ENCODE measurements at places on chromosomes 1 and 21.

DNA sequence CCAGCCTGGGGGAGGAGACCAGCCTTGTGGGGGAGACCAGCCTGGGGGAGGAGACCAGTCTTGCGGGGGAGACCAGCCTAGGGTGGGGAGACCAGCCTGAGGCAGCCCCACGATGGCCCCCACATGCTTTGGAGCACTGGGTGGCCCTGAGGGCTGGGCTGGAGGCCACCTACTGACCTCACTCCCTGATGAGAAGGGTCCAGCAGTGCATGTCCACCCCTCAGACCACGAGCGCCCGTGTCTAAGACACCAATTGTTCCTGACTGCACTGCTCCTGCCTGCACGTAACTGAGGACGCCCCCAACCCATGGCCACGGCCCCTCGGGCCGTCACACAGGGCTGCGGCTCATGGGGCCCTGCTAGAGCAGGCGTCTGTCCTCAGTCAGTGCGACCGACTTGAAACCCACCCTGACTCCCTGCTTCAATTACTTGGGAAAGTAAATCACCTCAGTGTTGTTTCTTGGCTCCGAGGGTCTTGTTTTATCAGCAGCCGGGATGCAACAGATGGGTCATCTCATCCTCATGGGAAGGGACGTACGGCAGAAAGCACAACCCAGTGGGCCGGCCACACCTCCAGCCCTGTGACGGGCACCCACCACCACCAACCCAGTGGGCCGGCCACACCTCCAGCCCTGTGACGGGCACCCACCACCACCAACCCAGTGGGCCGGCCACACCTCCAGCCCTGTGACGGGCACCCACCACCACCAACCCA, at the start of gene SPATC1L:
SPATC1L (minus strand) TSS at position 550 of the 715 bp plus-strand sequence. CDS start 1,643 bp downstream, outside the sequence.
- peak; percentile 14 for DNase-seq

- DNase-seq, result no peak
These were observed 304.8 kb downstream of the BRINP3 start for GRCh38 chr1:190172651-190173430.

- DNase-seq, result peak; percentile 50
These were observed 52.2 kb upstream of the ETS2 start for GRCh38 chr21:38753557-38753971.

DNA sequence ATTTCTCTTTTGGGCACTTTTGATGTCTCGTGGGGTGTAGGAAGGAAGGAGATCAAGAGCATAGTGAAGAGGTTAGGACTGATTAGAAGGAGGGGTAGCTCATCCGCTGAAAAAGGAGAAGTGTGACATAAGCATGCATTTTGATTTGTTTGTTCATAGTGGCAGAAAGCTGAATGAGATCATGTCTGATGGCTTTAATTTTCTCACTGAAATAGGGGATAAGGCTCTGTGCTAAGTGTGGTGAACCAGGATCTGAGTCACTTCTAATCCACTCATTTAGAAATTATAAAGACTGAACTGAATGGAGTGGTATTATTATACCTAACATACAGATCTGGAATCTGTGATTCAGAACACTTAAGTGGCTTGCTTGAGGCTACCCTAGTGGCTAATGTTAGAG, 344.5 kb downstream of the PDE4B start:
- DNase-seq, result peak; percentile 25

GRCh38 chr1:94332516-94332915, 85.7 kb upstream of the ABCD3 start:
- no peak for DNase-seq

DNA sequence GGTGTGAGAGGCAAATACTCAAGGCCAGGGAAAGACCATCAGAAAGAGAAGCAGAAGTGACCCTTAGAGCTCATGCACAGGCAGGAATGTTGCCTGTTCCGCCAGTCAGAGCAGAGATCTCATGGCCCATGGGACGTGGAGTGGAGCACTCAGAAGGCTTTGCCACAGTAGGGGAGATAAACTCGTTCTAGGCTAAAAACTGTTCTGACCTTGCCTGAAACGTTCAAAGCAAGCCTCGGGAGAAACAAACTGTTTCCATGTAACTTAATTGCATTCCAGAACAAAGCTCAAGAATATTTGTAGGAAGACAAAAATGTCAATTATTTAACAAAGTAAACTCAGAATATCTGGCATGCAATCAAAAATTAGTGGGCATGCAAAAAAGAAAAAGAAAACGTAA, 20.7 kb upstream of the SLC19A1 start:
- DNase-seq, result no peak

GRCh38 chr1:180674603-180675530, 43.0 kb downstream of the XPR1 start:
- no peak for DNase-seq

DNA sequence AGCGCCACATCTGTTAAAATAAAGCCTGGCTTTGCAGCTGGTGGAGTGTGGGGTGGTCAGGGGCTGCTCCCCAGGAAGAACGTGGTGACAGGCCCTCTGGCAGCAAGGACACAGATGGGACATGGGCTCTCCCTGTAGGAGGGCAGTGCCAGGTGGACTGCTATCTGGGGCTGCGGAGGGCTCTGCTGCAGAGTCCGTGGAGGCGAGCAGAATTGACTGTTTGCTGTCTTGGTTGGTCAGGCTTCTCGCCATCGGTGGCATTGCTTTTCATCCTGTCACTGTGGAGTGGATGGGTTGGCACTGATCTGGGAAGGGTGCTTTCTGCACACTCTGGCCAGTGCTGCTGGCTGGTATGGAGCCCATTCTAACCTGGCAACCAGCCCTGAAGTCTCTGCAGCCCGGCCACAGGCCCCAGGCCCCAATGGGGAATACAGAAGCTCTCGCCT, 103.0 kb downstream of the LAMC2 start:
- DNase-seq, result no peak

- no peak for DNase-seq
These were observed 18.7 kb downstream of the TRABD2B start for GRCh38 chr1:47978486-47978885.

DNA sequence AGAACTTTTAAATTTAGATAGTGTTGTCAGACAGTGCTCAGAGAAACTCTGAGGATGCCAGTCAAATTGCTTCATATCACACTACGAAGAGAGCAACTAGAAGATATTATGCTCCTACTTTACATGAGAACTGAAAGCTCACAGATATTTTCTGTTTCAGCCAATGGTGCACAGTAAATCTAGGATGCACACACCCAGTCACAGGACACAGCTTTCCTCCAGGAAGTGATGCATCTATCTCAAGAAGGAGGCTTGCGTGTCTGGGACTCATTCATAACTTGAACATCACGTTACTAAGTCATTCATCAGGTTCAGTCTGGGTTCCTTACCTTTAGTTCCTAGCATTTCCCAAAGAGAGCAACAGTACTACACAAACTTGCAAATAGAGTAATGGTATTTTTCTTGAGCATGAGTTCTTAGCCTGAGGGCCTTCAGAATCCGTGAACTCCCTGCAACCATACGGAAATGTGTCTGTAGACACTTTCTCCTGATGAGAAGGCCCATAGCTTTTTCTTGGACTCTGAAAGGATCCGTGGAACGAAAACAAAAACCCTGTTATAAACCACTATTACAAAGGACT, 12.2 kb downstream of the ZNF697 start:
- no peak for DNase-seq

GRCh38 chr21:15084668-15085067, 19.9 kb upstream of the NRIP1 start:
- DNase-seq, result no peak

All from inflammatory macrophage treated with lipopolysaccharide for 1 hour (primary cell).